ENCODE measurements at places on chromosomes 11 and 22.

DNA sequence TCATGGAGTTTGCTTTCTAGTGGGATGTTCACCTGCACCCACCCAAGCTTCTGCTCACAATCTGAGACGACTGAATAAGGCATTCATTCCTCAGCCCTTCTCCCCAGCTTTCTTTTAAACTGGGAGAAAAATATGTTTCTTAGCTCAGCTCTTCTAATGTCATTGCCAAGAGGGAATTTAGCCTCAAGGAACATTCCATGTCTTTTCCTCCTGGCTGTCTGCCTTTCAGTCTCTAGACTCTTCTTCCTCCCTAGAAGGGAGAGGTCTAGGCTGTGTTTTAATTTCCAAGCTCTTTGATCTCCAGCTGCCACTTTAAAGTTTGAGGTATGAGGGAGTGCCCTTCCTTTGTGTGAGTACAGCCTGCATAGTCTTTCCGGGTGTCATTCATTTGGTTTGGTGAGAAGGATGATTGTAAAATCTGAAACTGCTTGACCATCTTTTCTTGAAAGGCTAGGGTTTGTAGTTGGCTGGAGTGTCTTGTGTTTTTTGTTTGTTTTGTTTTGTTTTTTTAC lies 11.7 kb upstream of the HTATIP2 start:
- no peak for DNase-seq

GRCh38 chr22:30262917-30263741 lies 3.5 kb downstream of the OSM start:
- DNase-seq = peak; percentile 77

DNA sequence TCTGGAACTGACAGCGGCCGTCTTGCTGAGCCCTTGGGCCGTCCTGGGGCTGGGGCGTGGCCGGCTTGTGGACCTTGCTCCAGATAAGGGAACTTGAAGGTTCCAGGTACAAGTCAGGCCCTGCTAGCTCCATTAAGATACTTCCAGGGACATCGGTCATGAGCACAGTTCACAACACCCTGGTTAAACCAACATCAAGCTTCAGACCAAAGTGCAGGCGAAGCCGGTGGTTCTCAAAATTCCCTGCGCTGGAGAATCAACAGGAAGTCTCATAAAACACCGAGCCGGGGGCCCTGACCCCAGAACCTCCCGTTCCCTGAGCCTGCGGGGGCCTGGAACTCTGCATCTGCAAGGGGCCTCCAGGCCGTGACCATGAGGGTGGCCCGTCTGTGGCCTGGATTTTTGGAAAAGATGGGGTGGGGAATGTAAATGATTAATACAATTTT lies 1043.8 kb downstream of the BRD1 start:
- DNase-seq = no peak

DNA sequence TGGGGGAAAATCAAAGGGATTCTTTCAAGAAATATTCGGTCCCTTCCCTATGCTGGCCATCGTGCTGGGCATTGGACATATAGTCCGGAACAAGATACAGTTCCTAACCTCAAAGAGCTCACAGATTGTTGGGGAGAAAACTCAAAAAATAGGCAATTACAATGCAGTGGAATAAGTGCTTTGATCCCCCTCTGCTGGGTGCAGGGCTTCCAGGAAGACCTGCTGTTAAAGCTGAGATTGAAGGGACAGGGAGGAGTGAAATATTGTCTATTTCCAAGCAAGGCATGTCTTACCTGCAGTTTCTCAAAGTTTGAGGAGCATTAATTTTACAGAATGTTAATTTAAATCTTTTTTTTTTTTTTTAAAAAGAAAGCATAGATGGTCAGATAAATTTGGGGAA lies 75.1 kb upstream of the SESN3 start:
- no peak for DNase-seq

- no peak for DNase-seq
These were observed 5.2 kb downstream of the KCNJ5 start for GRCh38 chr11:128896356-128896755.

- no peak for DNase-seq
These were observed 7.8 kb upstream of the TMPRSS4 start for GRCh38 chr11:118068945-118069612.
